Fibroblast of skin of right biceps (primary cell): ENCODE measurements at places on chromosomes 5 and 9.

DNA sequence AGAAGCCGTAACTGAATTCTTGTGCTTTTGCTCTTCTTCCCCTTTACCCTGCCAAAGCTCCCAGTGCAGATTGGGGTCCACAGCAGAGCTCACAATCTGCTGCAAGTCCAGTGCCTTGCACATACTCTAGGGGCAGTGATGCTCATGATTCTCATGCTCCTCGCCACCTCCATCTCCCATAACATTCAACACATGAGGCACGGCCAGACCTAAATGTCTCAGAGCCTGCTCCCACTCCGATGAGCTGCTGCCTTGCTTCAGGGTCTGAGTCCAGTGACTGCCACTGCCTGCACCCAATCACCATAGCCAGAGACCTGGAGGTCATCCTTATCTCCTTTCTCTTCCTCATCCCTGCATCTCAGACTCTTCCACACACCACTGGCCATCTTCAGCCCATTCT lies 10.5 kb downstream of the CSF1R start:
- DNase-seq, result no peak

GRCh38 chr5:163248333-163248732 lies 189.1 kb upstream of the CCNG1 start:
- DNase-seq, result peak; percentile 9

DNA sequence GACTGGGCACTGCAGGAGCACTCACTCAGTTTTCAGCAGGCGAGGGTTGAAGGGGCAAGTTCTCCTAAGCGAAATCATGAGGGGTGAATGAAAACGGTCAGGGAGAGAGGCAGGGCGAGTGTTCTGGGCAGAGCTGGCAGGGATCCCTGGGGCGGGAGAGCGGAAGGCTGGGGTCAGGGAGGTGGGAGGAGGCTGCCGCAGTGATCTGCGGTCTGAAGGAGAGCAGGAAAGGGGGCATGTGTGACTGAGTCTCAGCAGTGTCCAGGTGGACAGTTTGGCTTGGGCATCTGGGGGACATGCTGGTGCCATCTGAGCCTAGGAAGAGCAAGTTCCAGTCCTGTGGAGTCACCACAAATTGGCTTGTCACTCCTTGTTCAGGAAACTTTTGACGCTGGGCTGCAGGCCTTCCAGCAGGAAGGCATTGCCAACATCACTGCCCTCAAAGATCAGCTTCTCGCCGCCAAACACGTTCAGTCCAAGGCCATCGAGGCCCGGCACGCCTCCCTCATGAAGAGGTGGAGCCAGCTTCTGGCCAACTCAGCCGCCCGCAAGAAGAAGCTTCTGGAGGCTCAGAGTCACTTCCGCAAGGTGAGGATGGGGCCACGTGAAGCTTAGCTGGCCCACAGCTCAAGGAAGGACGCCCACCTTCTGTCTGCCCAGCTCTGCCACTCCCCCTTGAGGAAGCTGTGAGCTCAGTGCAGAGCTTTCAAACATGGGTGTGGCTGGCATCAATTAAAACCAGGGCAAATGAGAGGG lies 31.1 kb downstream of the DYNC2I2 start:
- DNase-seq, result no peak

DNA sequence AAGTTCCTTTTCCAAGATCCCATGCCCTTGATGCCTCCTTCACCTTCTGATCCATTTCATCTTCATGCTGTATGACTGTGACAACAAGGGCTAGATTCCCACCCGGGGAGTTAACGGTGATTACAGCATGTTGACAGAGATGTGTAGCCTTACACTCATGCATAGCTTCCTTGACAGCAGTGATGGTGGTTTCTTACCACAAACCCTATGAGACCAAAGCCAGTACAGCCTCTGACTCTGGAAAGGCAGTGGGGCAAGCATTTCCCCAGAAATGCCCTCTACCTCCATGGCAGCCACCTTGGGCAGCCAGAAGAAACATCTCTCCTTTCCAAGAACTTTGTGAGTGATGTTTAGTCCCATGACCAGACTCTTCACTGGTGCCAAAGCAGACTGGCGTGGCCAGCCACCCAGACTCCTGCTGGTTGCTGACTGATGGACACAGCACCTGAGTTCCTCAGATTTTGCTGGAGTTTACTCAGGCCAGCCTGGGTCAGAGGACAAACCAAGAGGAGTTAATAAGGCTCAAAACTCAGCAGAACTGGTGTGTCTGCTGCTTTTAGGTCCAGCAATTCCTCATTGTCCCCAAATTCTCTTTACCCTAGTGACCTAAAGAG lies 199.7 kb upstream of the SLC27A6 start:
- no peak for DNase-seq

GRCh38 chr5:125499636-125500332 lies 753.3 kb upstream of the ZNF608 start:
- DNase-seq, result no peak

DNA sequence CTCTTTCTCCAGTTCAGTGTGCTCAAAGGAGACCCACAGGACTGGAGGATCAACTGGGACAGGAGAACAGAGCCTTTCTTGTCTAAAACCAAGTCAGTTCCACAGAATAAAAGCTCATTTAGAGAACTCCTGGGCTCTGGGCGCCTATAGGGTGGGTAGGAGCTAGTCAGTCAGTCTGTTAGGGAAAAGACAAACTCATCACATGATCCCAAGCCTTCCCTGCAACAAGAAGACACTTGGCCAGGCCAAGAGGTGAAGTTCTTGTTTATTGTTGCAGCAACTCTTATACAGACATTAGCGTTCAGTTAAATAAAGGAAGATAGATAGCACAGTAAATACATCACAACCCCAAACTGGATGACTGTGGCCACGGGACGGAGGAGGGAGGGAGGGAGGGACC lies 102.3 kb downstream of the ENTREP1 start:
- DNase-seq, result no peak

DNA sequence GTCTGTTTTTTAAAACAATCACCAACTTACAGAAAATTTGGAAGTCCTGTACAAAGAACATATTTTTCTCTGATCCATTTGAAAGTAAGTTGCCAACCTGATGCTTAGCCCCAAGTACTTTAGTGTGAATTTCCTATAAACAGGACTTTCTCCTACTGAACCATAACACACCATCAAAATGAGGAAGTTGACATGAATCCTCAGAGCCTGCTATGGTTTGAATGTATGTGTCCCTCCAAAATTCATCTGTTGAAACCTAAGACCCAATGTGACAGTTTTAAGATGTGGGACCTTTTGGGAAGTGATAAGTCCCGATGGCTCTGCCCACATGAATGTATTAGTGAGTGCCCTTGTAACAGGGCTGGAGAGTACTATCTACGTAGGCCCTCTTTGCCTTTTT lies 6.4 kb upstream of the ACOT12 start:
- DNase-seq, result no peak

DNA sequence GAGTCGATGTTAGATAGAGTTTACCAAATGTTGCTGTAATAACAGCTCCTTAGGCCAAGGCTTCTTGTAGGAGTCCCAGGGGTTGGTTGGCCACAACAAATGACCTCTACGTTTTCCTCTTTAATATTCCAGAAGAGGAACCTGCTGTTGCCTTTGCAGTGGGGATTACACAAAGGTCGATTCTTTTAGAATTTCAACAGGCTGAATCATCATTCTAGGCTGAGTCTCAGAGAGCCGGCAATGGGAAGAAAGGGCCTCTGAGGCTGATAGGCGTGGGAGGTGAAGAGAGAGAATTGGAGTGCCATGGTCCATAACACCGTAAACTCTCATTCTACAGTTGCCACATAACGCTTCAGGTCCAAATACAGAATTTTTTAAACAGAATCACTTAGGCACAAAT lies 405.9 kb upstream of the DAP start:
- no peak for DNase-seq

- no peak for DNase-seq
Measured at GRCh38 chr5:1655496-1656270, 131.9 kb upstream of the LPCAT1 start.

- DNase-seq, result no peak
Measured at GRCh38 chr9:36136894-36137391, 410 bp downstream of the GLIPR2 start.
